ENCODE measurements at places on chromosomes 16 and 17.

DNA sequence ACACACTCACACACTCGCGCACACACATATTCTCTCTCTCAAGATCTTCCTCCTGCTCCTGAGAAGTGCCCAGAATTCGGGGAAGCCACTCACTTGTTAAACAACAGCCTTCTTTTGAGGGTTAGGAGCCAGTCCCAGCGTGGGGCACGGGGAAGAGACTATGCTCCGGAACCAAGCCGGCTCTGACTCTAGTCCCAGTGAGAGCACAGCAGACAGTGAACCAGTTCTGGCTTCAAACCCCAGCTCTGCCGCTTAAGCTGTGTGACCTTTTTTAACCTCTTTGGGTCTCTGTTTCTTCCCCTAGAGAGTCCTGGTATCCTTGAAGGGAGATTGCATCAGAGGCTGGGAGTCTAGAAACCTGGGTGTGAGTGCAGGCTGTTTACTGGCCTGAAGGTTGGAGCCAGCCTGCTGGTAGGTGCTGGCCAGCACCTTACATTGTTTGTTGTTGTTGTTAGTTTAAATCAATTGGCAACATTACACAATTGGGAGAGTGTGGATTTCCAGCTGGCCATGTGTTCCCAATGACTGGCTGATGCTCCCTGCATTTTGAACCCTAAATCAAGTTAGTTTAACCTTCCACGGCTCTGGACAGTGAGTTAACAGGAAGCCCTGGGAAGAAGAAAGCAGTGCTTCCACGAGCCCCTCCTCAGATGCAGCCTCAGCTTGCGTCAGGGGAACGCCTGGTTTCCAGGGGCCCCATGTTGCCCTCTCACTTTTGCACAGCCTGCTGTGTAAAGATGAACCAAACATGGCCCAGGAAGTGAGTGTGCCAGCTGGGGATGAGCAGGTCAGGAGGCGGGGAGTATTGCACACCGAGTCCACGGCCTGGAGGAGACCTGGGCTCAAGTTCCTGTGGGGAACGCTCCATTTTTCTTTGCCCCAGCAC lies 71.5 kb downstream of the GAS7 start:
- no peak for DNase-seq

GRCh38 chr17:48143629-48144028 lies 36.1 kb downstream of the SNX11 start:
- no peak for DNase-seq

DNA sequence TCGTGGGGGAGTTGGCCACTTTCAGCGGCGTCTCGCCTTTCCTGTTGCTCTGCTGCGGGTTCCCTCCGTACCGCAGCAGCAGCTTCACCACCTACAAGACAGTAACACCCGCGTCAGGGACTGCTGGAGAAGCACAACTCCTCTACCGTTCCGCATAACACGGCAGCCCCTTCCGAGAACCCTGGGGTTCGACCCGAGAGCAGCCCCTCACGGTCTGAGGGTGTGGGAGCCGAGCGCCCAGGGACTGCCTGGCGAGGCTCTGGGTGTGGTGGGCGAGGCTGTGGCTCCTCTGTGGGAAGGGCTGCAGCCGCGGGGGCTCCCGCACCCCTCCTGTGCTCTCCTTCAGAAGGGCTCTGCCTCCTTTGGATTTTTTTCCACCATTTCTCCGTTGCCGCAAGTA lies 68.6 kb downstream of the ZNF778 start:
- DNase-seq, result no peak

- DNase-seq, result no peak
Measured at GRCh38 chr16:48575471-48576050, 34.4 kb downstream of the N4BP1 start.

- no peak for DNase-seq
Measured at GRCh38 chr17:44071198-44071520, 624 bp downstream of the G6PC3 start.

GRCh38 chr17:48177816-48178215 lies 70.2 kb downstream of the SNX11 start:
- no peak for DNase-seq

GRCh38 chr17:82948081-82948511 lies 108.3 kb upstream of the ZNF750 start:
- no peak for DNase-seq
